Stromal cell of bone marrow (primary cell): ENCODE measurements at places on chromosomes 5 and 9.

DNA sequence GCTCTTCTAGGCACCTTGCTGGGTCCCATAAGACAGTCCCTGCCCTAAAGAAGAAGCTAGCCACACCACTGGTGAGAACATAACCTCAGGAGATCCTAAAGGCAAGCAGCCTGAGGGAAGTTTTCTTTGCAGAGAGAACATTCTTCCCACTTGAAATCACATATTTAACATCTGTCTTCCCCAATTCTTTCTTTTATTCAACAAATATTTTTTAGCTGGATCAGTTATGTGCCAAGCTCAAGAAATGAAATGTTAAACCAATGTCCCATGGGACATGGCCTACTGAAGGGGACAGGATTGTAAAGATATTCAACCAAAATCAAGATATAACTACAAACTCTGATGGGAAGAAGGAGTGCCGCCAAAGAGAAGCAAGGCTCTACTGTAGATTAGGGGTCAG is 36.5 kb downstream of the FOXI1 start:
- no peak for DNase-seq

- DNase-seq = no peak
Observed at GRCh38 chr5:53560028-53560427, 411 bp upstream of the NDUFS4 start.

DNA sequence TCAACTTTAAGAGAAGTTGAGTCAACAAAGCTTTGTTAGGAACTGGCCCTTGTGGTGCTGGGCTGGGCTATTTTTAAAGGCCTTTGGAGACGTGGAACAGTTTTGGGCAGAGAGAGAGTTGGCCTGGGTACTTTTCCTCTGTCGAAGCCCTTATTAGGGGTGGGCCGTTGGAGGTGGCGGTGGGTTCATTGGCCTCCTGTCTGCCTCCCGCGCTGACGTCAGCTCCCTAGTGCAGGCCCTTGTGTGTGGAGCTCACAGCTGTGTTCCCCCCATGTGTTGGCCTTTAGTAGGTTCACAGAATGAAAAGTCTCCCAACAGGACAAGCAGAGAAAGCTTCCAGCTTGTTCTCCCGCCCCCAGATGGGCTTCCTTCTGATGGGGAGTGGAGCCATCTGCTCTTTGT is 2.7 kb downstream of the NCS1 start:
- no peak for DNase-seq

DNA sequence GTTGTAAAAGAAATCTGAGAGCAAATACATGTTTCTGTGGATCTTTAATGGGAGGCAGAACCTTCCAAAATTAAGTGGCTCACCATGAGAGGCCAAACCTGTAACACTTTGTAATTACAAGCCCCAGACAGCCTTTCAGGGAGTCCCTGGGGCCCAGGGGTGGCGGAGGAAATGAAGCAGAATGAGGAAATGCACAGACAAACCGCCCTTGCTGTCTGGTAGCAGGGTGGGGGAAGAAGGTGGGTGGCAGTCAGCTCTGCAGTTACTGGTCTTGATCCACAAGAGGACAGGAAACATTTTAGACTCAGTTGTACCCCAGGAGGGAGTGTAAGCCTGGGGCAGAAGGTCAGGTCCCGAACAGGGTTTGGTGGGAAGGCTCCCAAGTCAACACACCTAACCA is 6.5 kb downstream of the ARL14EPL start:
- no peak for DNase-seq

DNA sequence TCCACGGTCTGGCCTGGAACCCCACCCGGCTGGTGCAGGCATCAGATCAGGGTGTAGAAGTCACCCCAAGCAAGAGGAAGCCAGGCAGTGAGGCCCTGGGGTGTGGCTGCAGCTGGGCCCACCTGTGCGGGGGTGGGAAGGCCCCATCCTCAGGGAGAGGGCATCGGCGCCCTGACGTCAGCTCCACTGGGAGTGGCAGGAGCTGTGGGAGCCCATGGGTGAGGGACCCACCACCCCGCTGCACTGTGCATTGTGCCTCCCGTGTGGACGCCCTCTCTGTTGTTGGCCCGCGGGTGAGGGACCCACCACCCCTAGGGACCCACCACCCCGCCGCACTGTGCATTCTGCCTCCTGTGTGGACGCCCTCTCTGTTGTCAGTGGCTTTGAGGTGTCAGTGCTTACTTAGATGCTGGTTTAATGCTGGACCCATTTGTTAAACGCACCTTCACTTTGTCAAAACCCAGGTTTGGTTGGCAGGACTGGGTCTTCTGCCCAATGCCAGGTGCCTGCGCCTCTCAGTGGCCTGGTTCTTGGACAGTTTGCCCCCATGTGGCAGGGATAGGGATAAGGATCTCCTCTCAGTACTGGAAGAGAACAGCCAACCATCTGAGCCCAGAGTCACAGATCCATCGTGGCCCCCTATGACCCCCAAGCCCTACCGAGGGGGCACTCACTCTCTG is 6.9 kb upstream of the EXOC3 start:
- DNase-seq = no peak
